Nephron progenitor cell (in vitro differentiated cells): ENCODE measurements at places on chromosomes 4 and X.

DNA sequence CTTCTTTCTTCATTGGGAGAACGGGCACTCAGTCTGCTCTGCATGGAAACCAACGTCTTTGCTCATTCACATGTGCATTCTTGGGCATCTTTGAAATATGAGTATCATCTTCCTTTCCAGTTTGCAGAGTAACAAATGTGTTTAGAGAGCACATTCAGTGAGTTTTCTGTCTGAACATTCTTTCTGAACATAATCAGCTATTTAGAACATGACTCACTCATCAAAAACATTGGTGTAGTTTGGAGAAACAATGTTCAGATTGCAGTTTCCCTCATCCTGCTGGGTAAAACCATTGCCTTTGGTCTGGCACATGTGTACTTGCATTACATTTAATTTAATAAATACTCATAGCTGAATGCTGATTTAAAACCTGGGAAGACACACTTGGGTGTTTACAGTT is 81.5 kb upstream of the F9 start:
- DNase-seq: no peak

- peak; percentile 59 for DNase-seq
Measured at GRCh38 chrX:33725535-33726210, 406.4 kb downstream of the FAM47A start.

- DNase-seq: no peak
Measured at GRCh38 chr4:120920666-120921065, 1.9 kb downstream of the PRDM5 start.

- DNase-seq: no peak
Measured at GRCh38 chrX:90040807-90041206, 119.1 kb downstream of the TGIF2LX start.

- peak; percentile 18 for DNase-seq
Measured at GRCh38 chrX:72254816-72255215, 16.0 kb upstream of the ERCC6L start.

DNA sequence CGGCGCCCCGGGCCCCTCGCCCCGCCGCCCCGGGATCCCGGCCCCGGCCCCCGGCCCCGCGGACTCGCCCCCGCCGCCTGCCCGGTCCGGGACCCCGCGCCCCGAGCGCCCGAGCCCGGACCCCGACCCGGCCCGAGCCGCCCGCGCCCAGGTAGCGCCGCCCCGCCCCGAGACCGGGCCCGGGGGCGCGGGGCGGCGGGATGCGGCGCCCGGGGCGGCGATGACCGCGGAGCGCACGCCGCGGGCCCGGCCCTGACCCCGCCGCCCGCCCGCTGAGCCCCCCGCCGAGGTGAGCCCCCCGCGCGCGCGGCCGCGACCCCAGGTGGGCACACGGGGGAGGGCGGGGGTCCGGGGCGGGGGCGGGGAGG is 224 bp downstream of the FGFRL1 start:
- DNase-seq: no peak

- no peak for DNase-seq
Measured at GRCh38 chr4:152613841-152614721, 65.7 kb downstream of the TMEM154 start.

DNA sequence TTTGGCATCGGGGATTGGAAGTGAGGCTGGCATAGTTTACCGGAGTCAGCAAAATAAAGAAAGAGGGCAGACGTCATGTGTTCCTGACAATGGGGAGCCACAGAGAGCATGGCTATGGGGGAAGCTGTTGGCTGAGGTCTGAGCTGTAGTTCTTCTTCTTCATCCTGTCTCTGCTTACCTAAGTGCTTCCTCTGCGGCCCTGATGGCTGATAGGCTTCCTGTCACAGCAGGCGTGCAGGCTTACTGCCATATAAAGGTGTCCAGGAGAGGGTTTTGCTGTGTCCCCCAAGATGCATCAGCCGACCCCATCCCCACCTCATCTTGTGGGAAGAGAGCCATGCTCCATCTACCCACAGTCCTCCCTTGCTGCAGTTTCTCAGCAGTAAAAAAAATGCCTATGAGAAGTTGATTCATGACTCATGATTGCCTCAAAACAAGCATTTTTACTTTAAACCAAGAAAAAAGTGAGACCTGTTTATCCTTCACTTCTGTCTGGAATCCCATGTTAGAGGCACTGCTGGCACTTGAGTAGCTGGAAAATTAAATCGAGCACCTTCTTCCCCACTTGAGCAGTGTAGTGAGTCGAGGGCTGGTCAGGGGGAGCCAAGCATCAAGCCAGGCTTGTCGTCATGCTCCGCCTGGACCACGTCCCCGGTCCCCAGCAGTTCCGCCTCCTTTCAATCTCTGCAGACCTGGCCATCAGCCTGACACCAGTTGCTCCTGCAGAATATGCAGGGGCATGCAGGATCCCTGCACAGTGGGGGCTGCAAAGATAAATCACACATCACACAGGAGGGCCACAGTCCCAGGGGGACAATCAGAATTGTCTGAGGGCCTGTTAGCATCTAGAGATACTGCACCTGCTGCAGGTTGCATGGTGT is 237.8 kb downstream of the EVC2 start:
- DNase-seq: no peak

DNA sequence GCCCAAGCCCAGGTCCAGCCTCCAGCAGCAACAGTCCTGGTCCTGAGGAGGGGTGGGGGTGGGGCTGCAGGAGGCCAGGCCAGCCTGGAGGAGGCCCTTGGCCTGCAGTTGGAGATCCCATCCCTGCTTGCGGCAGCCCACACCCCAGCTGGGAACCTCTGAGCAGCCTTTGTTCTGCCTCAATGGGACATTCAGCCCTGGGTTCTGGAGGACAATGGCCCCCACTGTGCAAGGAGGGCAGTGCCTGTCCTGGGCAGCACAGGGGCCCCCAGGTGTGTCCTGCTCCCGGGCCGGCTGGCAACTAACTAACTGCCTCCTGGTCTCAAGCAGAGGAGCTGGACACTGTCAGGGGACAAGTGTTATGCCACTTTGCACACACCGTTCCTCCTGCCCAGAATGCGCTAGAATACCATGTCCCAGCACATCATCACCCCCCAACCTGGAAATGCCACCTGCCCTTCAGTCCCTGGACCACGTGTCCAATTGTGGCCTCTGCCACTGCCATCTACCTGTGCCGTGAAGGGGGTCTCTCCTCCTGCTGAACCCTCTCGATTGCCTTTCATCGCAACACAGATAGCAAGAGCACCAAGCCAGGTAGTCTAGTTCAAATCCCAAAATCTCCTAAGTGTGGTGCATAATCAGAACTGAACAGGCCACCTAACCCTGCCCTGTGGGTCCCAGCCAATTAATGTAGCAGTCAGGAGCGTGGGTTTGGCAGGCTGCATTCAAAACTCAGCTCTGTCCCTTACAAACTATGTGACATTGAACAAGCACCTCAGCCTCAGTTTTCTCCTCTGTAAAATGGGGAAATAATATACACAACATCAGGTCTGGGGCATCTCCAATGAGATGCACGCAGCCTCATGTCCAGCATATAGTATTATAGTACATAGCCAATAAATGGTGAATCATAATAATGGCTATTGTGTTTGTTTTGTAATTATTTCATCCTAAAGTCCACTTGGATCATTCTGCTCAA is 8.8 kb downstream of the PPP2R2C start:
- DNase-seq: no peak

- no peak for DNase-seq
Measured at GRCh38 chr4:41446391-41446790, 91.6 kb upstream of the LIMCH1 start.

DNA sequence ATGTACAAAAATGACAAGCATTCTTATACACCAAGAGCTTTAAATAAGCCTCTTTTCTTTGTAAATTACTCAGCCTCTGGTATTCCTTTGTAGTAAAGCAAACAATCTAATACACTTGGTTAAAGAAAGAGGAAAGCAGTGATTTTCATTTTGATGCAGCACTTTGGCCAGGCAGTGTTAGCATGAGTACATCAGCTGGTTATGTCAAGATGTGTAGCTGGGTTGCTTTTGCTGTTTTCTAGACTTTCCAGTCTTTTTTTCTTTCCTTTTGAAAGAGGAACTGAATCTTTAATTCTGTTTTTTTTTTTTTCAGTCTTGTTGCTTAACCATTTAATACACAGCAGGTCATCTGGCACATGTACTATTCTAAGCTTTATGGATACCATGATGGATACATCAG is 167.1 kb upstream of the AADAT start:
- no peak for DNase-seq

DNA sequence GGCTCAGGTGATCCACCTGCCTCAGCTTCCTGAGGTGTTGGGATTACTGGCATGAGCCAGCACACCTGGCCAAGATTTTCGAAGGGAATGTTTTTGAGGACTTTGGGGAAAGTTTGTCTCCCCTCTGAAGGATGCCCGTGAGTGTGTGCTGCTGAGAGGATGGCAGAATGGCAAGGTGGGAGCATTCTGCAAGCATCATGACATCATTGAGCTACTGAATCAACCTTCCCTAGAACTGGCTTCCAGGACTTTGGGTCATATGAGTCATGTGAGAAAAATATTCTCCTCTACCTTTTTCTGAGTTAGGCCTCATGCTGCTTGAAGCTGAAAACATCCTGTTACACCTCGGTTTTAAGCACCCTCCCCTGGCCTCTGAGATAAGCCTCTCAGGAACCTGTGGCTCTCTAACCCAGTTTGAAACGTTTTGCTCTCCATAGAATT is 31.0 kb downstream of the TMEM131L start:
- DNase-seq: no peak

DNA sequence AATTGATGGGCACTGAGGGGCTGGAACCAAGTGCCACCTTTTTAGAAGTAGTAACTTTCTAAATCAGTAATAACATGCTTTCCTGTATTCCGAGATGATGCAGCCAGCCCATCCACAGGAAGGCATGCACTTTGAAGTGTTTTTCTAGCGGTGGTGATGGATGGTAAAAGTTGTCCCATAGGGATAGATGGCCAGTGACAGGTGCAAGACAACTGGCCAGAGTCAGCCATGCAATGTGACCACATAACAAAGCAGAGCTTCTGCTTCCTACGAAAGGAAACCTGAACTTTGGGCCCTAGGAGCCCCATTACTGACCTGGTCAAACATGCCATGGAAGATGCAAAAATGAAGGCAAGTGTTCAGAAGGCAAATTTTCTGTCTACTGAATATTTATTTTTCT is 72.3 kb downstream of the NR3C2 start:
- DNase-seq: no peak

DNA sequence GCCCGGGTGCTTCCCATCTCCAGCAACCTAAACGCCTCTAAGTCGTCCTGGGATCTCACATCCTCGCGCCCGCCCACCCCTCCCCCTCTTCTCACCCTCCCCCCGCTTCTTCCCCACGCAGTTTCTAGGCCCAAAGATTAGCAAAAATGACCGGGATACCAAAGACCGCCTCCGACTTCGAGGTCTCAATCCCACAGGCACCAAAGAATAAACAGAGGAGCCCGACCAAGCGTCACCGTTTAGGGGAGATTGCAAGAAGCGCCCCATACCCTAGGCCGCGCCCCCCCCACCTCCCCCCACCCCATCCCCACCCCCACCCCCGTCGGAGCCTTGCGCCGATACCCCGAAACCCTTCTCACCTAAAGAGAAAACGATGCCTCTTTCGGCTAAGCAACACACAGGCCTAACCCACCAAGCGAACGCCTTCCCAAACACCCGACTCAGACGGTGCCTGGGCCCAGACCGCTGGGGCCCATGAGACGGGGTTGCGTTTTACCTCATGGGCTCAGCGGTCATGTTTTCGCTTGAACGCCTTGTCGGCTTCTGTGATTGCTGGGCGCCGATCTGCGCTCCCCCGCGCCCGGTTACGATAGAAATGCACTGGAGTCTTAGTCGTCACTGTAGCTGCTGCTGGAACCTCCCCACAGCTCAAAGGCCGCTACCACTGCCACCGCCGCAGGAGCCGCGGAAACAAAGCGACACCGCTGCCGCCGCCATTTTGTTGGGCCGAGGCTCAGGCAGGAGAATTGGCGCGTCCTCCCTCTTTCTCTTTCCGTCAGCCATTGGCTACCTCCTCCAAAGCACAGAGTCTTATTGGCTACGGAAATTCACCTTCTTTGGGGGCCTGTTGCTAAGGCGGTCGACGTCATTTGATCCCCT is at the start of gene ATRX:
Gene ATRX (minus strand): TSS at position 731 of the 879 bp plus-strand sequence. CDS start 215 bp downstream, at position 516.
- DNase-seq: peak; percentile 66

- no peak for DNase-seq
Measured at GRCh38 chr4:814312-814850, 11.5 kb downstream of the CPLX1 start.

GRCh38 chrX:47862680-47863079 is 26.0 kb downstream of the ZNF81 start:
- no peak for DNase-seq

DNA sequence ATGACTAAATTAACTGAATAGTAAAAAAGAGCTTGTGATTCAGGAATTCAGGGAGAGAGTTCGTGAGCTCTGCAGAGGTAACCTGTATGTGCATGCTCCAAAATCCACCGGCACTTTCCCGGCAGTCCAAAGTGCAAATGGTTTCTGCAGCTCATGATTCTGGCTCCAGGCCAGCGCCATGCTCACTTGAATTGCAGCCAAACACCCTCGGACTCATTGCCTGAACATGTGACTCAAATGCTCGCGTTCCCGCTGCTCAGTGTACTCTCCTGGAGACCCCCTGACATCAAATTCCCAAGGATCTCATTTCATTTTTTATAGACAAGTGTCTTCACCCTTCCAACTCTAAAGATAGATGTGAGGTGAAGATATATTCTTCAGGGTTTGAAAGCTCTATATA is 44.1 kb upstream of the SH3RF1 start:
- no peak for DNase-seq

GRCh38 chr4:119962631-119963030 is 104.0 kb downstream of the MAD2L1 start:
- DNase-seq: no peak

DNA sequence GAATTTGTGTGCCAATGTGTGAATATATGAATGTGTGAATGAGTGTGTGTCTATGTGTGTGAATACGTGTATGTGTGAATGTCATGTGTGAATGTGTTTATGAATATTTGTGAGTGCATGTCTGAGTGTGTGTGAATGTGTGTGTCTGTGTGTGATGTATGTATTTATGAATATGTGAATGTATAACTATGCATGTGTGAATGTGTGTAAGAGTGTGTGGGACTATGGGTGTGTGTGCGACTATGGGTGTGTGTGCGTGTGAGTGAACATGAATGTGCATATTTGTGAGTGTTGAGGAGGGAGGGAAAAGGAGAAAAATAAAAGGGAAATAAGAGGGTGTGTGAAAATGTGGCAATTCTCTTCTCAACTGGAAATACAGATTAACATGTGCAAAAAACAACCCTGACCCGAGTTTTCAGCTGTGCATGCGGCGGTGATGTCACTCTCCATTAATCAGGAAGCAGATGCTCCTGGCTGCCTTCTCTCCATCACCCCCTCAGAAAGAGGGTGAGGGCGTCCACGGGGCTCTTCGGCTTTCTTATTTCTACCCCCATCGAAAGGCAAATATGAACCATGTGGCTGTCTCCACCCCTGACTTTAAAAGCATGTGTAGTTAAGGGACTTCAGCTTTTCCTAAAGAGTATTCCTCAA is 219.8 kb downstream of the MAML3 start:
- no peak for DNase-seq

- no peak for DNase-seq
Measured at GRCh38 chr4:68342134-68342533, 7.8 kb downstream of the YTHDC1 start.

GRCh38 chrX:72102760-72103159 is 29.0 kb downstream of the RTL5 start:
- DNase-seq: no peak

GRCh38 chr4:22237846-22238494 is 277.9 kb downstream of the ADGRA3 start:
- no peak for DNase-seq
